ENCODE measurements at places on chromosomes 2 and 18.

GRCh38 chr2:26245231-26245732 is 543 bp downstream of the HADHB start:
- DNase-seq, result no peak

- DNase-seq, result no peak
Observed at GRCh38 chr2:13542642-13543041, 825.9 kb downstream of the TRIB2 start.

- DNase-seq, result no peak
Observed at GRCh38 chr2:136246086-136246669, 128.2 kb upstream of the CXCR4 start.

DNA sequence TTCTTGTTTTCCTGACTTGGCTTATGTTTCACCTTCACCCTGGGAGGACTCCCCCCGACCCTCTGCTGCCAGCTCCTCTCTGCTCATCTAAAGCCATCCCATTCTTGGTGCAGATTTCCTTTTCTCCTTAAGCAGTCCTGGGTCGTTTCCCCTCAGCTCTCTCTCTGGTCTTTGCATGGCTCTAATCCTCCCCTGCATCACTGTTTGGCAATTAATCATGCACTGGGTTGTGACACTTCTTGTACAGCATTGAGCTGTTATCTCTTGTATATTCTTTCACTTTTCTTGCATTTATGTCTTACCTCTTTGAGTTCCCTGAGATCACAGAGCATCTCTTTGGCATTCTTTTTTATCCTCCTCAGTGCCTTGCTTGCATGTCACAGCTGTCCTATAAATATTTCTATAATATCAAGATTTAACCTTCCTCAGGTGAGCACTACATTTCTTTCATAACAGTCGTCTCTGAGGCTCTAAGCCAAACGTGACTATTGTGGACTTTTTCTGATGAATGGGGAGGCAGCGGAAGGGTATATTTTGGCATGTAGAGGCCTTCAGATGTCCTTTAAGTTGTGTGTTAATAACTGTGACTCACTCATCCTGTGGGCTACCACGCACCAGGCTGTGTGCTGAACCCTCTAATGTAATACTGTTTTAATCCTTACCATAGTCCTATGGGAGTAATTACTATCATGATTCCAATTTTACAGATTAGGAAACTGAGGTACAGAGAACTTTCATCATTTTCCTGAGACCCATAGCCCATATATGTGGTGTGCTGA is 507.5 kb downstream of the SLC4A3 start:
- DNase-seq, result no peak

GRCh38 chr18:53567929-53568574 is 656.4 kb downstream of the MBD2 start:
- DNase-seq, result peak; percentile 6

Data from HS-5 (cell line).